ENCODE measurements at places on chromosomes 3 and 15.
A peak's percentile ranks its signal among the peaks of the same experiment; 100 is the strongest.

DNA sequence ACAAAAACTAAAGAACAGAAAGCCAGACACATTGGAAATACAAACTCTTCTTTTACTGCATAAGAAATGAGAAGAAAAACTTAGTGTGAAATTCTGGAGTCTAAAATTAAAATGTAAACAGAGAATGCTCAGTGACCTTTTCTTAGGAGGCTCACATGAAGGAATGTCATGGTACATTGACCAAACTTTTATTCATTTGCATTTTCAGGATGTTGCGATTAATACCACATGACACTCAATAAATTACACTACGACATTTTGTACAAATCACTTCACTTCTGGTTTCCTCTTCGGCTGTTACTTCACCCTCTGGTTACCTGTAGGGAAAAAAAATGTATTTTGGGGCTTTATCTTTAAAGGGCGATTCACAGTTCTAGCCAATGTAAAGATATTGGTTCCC, 56.4 kb upstream of the ACTC1 start:
- no peak for DNase-seq

DNA sequence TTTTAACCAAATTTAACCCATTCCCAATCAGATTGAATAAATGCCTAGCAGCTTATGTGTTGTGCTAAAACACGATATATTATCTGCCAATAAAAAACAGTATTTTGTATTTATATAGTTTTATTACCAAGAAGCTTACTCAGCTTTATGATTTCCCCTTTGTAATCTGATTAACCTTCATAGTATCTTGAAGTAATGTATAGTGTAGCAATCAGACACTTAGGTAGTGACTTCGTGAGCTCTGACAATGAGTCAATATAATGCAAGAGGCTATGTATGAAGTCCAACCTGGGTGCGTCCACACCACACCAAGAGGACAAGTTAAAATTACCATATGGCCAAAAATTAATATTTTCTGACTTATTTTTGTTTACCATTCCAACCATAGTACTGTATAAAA, 2.1 kb upstream of the CNBP start:
- DNase-seq = no peak

- peak; percentile 32 for DNase-seq
Observed at GRCh38 chr3:129014148-129014547, 13.0 kb downstream of the EFCC1 start.

GRCh38 chr3:66386011-66386924, 114.6 kb downstream of the LRIG1 start:
- no peak for DNase-seq

- DNase-seq = no peak
Observed at GRCh38 chr15:26877831-26878230, 11.0 kb downstream of the GABRA5 start.

GRCh38 chr15:101262551-101262950, 10.7 kb upstream of the CHSY1 start:
- no peak for DNase-seq

GRCh38 chr15:60731583-60732130, 252.7 kb upstream of the ICE2 start:
- DNase-seq = no peak

DNA sequence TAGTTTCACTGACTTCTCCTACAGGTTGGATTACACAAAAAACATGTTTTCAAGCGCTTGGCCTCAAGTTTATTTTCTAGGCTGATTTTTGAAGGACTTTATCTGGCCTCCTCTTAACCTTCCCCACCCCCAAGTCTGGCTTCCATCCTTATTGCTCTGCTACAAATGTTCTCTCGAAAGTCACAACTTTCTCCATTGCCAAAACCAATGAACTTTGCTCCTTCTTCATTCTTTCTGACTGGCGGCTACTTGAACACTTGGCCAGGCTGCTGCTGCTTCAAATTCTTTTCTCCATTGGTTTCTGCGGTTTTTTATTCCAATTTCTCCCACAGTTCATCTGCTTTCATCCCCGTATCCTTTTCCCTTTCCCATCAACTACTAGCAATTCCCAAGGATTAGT, 106.6 kb downstream of the TOP2B start:
- no peak for DNase-seq

GRCh38 chr3:195537995-195538394, 5.1 kb downstream of the PPP1R2 start:
- DNase-seq = no peak

DNA sequence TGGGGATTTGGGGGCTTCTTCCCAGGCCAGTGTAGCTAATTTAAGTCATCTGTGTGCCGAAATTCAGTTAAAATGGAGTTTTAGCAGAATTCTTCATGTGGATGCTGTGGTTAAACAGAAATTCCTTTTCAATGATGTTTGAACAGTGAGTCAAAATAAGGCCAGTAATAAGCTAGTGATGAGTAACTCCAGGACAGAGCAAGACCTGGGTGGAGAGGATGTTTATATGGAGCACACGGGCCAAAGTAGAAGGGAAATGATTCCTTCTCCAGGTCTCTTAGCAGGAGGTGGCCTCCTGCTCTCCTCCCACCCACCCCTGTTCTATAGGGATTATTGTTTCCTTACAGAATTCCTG, 31.9 kb upstream of the UACA start:
- DNase-seq = no peak

DNA sequence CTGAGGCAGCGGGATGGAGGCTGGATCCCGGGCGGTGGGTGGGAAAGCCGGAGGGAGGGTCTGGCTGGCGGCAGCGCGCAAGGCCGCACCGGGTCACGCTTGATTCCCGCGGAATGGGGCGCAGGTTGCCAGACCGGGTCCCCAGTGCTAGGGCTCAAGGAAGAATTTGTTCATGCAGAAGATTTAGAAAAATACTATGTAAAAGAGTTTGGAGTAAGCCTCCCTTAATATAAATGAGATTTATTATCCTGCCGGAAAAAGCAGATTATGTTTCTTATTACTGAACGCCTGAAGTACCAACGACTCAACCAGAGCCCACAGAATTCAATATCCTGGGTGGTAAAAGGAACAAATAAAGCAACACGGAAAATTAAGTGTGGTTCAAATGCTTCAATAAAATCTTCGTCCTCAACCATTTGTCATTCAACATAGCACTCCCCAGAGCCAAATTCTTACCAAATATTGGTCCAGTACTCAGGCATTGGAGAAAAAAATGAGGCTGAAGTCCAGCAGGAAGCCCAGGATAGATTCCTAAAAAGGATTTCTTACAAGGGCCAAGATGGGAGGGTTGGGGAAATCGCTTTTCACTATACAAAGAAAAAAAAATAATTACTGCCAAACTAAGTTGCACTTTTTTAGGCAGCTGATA, 1.2 kb upstream of the ZBTB20 start:
- DNase-seq = no peak

DNA sequence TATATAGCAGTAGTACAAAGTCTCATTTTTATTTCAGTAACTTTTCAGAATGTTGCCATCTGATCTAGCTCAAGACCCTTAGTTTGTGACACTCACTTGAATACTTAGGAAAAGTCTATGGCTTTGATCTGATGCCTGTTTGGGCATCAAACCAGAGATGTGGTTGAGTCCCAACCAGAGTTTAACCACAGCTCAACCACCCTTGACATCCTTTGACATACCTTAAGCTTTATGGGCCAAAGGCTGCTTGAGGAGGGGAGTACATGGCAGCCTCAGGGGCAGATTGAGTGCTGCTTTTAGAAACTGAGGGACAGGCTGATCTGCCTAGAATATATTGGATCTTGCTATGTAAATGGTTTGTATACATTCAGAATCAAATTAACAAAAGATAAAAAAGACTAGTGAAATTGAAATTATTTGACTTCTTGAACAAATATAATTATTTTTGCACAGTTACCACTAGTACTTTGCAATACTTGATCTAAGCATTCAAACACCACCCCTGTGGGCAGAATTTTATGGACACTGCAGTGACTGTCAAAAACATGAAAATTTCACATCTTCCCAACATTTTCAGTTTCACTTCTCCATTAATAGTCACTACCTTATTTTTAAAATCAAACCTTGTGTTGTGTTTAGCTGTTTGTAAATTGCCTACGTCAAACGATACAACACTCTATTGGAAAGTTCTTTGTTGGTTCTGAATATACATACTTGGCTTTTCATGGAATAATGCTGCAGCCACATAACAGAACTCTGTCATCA, 199.8 kb downstream of the UBE2E2 start:
- DNase-seq = no peak

- no peak for DNase-seq
Observed at GRCh38 chr3:192890347-192891335, 27.0 kb downstream of the MB21D2 start.

DNA sequence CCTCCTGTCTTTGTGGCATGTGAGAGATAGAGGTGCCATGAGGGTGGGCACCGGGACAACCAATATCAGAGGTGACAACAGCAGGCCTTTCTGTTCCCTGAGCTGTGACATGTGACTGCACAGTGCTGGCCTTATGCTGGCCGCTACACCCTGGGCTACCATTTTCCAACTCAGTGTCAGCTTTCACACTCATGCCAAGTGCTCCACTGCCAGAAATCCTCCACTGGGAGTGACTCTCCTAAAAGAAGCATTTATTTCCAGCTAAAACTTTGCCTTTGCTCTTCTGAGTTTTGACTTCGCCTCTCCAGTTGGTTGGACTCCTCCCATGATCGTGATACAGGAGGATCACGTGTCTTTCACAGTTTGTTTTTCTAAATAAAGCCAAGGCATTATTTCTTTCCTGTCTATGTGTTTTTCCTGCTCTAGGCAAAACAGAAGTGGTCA, 31.4 kb downstream of the CA12 start:
- DNase-seq = no peak

DNA sequence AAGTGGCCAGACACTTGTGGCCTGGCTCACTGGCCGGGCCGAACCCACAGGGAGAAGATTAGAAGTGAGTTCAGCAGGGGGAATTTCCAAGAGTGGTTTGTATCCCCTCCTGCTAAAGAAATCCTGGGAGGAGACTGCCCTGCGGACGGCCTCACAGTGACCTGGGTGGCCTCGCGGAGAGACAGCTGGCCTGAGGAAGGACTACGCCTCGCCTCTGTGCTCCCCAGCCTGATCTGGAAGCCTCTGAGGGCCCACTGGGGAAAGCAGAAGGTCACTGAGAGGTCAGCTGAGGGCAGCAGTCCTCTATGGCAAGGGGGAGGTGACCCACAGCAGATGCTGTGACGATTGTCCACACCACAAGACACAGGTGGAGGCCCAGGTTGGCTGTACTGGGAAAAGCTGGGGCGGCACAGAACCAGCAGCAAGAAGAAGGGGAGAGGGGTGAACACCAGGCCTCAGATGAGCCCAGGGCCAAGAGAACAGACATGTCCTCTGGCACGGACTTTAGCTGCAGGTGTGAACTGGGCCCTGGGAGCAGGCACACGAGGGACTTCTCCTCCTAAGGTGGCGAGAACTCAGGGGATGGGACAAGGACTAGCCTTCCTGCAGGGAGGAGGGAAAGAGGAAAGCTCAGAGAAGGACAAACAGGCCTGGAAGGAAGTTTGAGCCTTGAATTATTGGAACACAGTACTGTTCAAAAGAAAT, 37.2 kb upstream of the DLG1 start:
- peak; percentile 79 for DNase-seq

- DNase-seq = no peak
Observed at GRCh38 chr3:195012571-195012970, 258.4 kb downstream of the XXYLT1 start.

DNA sequence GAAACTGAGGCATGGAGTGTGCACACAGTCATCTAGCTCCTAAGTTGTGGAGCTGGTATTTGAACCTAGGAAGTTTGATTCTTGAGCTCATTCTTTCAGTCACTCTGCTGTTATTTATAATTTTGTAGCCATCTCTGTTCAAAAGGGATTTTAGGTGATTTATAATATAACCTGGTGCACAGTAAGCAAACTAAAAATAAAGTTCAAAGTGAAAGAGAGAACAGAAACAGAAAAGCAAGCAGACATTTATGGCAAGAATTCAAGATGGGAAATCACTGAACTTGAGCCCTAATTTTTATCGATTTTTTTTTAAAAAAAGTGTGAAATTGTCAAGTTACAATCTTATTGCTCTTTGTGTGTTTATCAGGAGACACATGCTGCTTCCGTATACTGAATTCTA, 71.4 kb upstream of the SLC7A14 start:
- DNase-seq = no peak

DNA sequence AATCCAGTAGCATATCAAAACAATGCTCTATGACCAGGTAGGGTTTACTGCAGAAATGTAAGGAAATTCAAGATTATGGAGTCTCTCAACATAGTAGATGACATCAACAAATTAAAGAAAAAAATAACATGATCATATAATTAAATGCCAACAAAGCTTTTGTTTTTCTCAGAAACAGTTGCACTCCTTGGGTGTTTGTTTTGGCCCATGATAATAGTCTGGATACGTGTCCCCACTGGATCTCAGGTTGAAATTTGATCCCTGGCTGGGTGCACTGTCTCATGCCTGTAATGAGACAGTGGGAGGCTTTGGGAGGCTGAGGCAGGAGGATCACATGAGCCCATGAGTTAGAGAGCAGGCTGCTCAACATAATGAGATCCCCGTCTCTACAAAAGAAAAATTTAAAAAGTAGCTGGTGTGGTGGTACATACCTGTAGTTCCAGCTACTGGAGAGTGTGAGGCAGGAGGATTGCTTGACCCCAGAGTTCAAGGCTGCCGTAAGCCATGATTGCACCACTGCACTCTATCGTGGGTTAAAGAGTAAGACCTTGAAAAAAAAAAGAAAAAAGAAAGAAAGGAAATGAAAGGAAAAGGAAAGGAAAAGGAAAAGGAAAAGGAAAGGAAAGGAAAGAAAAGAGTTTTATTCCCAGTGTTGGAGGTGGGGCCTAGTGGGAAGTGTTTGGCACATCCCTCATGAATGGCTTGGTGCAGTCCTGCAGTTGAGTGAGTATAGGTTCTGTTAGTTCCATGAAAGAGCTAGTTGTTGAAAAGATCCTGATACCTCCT, 53.3 kb upstream of the FOXB1 start:
- DNase-seq = no peak

DNA sequence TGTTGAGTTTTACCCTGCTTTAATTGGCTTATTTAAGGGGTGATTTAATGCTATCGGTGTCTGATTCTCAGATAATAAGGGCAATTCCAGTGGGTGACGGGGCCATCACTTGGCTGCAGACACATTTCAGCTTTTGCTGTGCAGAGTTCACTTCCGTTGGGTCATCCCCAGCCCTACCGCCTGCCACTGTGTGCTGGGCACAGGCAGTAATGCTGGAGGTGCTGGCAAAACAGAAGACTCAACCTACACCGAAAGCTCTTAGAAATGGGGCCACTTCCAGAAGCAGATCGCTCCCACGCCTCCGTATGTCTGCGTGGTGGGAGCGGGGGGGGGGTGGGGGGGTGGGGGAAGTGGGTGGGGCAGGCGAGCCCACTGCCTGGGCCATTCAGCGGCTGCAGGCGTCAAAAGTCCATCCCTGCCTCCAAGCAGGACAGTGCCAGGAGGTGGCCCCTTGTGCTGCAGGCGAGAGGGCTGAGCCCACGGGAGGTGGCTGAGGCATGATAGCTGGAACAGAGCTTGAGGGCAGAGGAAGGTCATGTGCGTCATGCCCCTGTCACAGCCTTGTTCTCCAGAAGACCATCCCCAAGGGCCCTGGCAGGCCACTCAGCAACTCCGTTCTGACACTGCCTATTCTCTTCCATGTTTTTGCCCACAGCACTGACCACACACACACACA, 128.3 kb downstream of the ATP10A start:
- DNase-seq = no peak

DNA sequence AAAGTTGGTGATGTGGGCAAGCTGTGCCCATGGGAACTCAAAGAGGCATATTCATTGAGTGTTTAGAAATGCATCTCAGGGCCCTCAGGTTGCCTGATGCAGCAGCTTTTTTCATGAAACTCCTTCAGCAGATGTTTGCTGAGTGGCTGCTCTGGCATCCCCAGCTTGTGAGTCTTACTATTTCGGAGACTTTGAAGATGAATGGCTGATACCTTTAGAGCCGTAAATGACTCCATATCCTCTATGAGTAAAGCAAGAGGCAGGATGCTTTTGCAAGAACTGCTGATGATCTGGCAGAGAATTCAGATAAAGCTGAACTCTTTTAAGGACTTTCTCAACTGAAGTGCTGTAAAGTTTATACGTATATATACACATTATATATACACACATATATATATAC, 384.3 kb downstream of the CACNA2D3 start:
- no peak for DNase-seq

Data from WERI-Rb-1 (cell line).